Osteocyte (in vitro differentiated cells): ENCODE measurements at places on chromosomes 1 and 21. TPM values are rescaled to one million over a fixed set of nuclear protein-coding genes. Genes with fewer than 3 reads are reported as not detected.

DNA sequence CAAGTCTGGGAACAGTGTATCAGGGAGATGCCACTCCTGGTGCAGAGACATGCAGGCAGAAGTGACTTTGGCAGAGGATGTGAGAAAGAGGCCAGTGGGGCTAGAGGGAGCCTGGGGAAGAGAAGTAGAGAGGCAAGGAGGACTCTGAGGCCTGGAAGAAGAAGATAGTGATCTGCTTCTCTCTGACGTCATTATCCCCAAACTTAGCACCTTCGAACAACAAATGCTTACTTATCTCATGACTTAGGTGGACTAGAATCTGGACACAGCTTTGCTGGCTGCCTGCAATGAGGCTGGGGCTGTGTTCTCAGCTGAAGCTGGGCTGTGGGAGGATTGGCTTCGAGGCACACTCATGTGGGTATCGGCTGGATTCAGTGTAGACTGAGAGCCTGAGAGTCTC, 44.5 kb upstream of the ZNF678 start:
- DNase-seq: no peak

DNA sequence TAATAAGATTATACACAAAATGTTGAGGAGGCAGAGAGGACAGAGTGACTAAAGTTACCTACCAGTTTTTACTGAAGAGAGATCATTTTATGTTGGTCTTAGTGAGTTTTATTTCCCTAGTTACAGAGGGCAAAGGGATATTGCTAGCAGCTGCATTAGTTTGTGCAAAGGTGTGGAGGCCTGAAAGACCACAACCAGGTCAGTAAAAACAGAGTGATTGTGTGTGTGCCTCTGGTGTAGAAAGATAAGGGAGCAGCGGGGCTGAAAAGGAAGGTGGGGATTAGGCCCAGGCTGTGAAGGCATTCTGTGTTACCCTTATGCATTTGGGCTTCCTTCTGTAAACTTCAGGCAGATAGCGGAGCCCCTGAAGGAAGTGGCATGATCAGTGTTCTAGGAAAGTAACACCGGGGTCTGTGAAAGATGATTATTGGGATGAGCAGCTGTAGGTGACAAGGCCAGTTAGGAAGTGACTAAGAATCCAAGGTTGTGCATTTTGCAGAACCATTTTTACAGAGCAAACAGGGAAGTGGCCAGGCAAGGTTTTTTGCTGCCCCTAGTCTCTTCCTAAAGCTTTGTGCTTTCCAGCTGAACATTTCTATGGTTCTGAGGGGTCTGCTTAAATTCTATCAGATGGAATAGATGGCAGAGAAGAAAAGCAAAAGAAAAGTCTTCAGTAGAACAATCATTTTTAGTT, 3.7 kb downstream of the GADD45A start:
- DNase-seq: no peak

DNA sequence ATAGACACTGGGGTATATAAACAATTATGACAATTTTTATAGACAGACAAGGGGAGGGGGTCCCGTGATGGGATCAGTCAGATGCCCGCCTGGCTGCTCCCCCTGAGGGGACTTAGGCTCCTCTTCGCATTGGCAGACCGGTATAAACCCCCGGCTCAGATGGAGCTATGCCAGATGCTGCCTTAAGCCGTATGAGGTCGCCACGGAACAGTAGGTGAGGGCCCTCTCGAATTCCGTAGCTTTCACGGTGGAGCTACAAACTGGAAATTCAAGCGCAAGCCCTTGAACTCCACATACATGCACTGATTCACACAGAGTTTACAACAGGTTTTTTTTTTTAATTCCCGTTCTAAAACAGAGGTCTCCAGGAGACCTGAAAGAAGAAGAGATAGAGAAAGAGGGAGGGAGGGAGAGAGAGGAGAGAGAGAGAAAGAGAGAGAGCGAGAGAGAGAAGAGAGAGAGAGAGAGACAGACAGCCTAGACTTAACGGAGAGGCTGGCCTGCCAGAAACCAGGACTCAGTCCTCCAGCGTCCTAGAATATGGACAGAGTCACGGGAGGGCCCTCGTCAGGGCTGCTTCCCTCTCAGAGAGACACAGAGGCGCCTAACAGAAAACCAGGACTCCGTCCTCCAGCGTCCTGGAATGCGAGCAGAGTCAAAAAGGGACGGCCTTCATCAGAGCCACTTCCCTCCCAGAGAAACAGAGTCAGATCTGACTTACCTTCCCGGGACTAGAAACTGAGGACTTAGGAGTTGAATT, 24.4 kb upstream of the TMEM54 start:
- DNase-seq: no peak

GRCh38 chr21:29104239-29104708, 26.2 kb upstream of the MAP3K7CL start:
- no peak for DNase-seq

DNA sequence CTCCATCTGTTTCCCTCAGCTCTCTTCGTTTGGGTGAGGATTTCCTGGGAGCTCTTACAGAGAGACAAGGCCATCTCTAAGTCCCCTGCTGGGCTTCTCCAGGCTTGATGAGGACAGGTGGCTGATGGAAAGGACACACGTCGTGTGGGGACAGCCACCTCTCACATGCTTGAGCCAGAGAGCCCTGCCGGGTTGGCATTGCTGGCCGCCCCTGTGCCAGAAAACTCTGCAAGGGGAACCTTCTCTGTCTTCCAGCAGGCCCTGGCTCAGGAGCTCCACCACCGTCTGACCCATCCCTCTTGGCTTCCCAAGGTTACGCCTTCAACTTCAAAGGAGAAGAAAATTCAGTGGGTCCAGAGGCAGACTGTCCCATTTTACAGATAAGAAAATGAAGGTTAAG, 82.8 kb downstream of the CASZ1 start:
- DNase-seq: no peak

CDC42 gene
- total RNA-seq: 214 and 216 TPM in 2 replicates

DNA sequence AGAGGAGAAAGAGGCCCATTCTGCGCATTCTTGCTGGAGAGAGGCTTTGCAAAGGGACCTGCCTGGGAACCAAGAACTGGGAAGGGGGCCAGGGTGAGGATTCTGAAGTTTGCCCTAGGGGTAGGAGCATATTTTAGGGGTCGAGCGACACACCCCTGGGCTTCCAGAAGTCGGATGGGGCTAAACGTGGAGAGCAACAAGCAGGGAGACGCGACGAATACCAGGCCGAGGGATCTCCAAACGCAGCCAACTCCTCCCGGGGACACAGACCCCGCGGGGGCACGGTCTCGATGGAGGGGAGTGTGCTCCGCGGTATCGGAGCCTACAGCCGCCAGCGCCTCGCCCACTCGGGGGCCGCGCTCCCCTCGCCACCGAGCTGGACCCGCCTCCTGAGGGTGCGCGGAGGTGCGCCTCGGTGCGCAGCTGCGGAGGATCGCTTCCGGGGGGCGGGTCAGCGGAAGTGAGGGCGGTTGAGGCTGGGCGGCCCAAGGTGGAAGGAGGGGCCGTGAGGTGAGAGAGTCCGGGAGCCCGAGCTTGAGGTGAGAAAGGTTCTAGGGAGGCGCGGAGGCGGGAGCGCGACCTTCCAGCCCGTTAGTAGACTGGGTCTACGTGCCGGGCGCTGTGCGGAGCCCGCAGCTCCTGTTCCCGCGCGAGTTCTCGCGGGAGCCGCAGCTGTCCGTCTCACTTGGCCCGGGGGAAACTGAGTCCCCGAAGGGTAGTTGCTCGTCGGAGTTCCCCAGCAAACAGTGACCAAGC, at the start of gene MTFR1L:
MTFR1L (plus strand) TSS at position 464 of the 756 bp plus-strand sequence. CDS start 3,151 bp downstream, outside the sequence.
- DNase-seq: peak; percentile 92

DNA sequence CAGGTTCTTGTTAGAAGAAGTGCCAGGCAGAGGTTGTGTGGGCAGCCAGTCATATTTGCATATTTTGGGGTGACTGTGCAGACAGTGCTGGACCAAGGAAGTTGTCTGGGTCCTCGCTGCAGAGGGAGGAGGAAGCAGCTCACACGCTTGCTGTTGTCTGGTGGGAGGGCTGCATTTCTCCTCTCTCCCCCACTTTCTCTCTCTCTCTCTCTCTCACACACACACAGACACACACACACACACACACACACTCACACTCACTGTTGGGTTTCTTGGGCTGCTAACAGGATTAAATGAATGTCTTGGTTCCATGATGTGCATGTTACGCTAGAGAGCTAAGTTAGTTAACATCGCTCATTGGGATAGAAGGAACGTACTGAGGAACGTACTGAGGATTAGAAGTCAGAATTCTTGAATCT, 72.9 kb downstream of the AGPAT3 start:
- no peak for DNase-seq

TCHHL1 gene
- total RNA-seq: not detected in 2 replicates

- DNase-seq: no peak
Measured at GRCh38 chr1:10516925-10517676, 42.4 kb downstream of the PEX14 start.

TMPRSS3 gene
- not detected in 2 replicates for total RNA-seq

DNA sequence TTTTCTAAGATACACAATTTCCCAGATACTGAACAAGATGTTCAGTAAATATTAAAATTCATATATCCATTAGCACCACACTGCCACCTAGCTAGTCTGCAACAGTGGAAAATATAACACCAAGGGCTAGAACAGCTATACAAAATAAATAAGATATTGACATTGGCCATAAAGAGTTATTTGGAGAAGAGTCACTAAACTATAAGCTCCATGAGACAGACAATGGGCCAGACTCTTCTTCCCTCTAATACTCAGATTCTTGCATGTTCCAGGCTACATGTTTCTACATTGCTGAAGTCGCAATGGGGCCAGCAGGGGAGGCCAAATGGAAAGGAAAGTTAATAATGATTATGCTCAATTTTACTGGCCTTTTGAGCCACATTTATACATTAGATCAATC, 21.5 kb downstream of the SPATA6 start:
- DNase-seq: no peak

DNA sequence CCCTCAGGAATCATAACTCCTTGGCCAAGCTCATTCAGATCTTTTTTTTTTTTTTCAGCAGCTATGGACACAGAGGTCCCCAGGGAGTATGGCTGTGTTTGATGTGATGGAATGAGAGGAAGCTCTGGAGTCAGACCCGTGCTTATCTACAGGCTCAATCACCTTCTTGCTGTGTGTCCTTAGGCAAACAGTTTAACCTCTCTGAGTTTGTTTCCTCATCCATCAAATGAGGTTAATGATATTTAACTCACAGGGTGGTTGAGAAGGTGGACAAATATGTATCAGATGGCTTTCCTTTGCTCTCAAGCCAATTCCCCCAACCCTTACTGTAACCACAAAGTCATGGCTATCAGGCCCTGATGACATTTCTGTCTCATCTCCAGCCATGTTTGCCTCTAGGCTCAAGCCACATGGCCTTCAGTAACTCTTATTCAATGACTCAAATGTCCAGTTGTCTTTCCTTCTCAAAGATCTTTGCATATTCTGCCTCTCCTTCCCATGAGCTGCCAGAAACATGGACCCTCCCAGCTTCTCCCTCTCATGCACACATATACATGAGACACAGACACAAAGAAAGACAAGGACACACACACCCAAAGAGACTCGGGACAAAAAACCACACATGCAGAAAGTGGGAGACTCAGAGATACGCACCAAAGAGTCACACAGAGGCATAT, 303.5 kb upstream of the KAZN start:
- DNase-seq: no peak

CYP4Z1 gene
- total RNA-seq: not detected in 2 replicates

DNA sequence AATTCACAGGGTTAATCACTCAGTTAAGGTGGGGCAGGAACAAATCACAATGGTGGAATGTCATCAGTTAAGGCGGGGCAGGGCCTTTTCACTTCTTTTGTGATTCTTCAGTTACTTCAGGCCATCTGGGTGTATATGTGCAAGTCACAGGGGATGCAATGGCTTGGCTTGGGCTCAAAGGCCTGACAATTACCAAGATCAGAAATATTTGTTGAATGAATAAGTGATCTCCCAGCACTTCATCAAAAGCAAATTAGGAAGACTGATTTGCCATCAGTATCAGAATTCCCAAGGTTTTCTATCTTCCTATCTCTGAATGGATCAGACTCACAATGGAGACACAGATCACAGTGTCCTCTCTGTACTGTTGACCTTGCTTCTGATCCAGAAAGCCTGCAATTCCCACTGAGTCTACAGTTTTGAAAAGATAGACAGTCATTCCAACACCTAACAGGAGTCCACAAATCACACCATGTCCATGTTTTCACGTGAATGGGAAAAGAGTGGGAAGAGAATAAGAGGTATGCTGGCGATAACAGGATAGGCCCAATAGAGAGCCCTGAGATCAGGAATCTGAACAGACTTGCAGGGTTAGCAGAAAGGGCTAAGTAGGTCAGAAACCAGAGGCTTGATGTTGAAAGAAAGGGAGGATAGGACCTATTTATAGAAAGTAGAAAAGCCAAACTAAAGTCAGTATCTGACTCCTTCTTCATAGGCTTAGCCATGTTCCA, 75.3 kb downstream of the KCNK1 start:
- DNase-seq: no peak

GRCh38 chr21:26842974-26843932, 2.0 kb downstream of the ADAMTS1 start:
- peak; percentile 96 for DNase-seq
